Stomach (tissue), 19 donors: ENCODE measurements at places on chromosomes 2 and 18. TPM values are rescaled to one million over a fixed set of nuclear protein-coding genes. Genes with fewer than 3 reads are reported as not detected.
A peak's percentile ranks its signal among the peaks of the same experiment; 100 is the strongest.

DNA sequence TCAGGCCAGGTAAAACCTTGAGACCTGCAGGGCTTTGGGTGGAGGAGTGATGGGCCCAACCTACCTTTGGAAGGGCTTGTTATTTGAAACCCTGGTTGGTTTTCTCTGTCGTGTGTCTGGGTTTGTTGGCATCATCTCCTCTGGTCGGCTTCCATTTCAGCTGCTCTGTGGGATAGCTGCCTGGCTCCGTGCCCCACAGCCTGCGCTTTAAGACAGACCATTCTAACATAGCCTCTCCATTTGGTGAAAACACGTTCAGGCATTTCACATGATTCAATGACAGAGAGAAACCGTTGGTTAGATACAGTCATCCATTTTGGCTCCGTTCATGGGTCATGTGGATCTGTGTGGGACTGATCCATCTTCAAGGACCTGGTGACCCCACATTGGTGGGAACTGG lies 37.0 kb upstream of the LYPD6B start:
- no peak for DNase-seq

The ALLC gene
- not detected for total RNA-seq

The FLACC1 gene
- total RNA-seq = not detected

DNA sequence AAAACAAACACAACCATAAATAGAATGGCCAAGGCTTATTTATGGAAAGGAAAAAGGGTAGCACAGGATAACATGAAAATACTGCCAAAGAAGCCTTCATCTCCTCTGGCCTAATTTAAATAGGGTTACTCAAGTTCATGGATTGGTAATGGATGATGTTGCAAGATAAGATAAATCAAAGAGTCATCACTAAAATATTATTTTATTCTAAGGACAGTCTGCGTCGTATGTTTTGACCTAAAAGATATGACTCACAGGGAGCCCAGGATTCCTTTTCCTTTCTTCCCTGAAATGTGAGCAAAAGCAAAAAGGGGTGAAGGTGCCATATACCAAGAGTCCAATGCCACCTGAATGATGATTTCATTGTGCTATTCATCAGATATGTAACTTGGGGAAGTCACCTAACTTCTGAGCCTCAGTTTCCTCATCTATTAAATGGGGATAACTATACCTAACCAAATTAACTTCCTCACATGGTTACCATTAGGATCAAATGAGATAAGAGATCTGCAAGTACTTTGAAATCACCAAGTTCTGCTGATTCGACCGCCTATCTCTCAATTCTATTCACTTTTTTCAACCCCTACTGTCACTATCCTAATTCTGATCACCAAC lies 137.7 kb downstream of the THADA start:
- no peak for DNase-seq

- DNase-seq = no peak
These were observed 930.1 kb upstream of the TMEFF2 start for GRCh38 chr2:193124815-193125214.

DNA sequence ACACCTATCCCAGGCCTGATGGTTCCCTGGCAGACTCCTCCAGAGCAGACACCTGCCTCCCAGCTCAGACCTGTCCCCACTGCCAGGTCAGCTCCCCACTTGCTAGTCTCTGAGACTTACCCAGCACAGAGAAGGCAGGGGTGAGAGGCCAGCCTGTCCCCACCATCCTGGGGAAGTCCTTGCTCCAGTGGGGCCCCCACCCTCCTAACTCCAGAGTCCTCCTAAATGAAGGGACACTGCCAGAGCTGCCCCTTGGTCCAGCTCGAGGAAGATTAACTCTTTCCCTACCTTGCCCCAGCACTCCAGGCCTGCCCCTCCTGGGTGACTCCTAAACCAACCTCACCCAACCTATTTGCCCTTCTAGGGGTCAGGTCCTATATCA lies 30.4 kb upstream of the TNS1 start:
- no peak for DNase-seq

The PHLPP1 gene
- total RNA-seq = 13.9 TPM

GRCh38 chr2:68918497-68918896 lies 34.2 kb downstream of the GKN2 start:
- no peak for DNase-seq

DNA sequence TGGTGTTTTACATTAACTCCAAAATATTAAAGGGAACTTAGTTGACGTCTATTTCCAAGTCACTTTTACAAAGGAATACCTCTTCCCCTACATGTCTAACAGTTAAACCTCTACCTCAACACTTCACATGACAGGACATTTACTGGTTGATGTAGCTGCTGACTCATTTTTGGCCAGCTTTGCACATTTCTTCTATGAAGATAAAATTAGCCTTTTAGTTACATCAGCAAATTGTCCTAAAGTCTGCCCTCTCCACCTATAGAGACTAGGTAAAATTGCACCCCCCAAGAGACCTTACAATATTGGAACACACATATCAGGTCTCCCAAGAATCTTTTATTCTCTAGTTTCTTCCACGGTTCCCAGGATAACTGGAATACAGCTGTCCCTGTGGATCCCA lies 10.1 kb upstream of the CERS6 start:
- no peak for DNase-seq

- DNase-seq = no peak
These were observed 41.7 kb upstream of the LYPD6B start for GRCh38 chr2:148996805-148997204.

The TSPYL6 gene
- total RNA-seq = not detected

DNA sequence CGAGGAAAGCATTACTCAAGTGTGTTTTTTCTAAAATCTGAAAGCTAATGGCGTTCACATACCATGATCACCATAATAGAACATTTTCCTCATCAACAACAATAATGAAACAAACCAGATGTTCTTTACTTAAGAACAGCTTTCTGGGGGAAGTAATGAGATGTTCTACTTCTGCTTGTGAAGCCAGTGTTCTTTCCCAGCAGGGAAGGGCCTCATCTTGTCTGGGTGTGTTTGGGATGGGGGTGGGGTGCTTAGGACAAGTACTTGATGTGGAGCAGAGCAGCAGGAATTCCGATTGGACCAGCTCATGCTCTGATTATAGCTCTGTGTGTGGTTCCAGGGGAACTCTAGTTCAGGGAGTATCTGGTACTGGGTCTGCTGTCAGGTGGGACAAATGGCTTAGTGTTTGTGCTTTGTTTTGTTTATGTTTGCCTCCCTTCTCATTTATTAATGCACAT lies 163.0 kb upstream of the NOSTRIN start:
- DNase-seq = peak; percentile 45

DNA sequence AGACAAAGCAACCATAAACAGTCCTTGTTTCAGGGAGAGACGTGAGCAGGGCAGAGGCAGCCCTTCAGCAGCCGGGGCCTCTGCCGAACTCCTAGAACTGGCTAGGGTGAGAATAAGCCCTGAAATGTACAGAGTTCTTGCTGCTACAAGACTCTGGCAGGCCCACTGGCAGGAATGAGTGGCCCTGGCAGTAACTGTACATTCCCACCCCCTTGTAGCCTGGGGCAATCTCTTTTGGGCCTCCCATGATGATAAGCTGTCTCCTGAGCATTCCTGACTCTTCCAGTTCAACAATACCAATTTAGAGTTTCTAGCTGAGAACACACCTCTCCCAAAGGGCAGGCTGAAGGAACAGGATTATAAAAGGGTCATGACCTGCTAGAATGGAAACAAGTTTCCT lies 54.3 kb downstream of the HAUS1 start:
- no peak for DNase-seq

The SUPT7L gene
- 50.9 TPM for total RNA-seq

GRCh38 chr18:2612996-2613395 lies 41.6 kb downstream of the NDC80 start:
- no peak for DNase-seq

The DPP4 gene
- total RNA-seq = 7.6 TPM

- no peak for DNase-seq
These were observed 10.0 kb upstream of the THADA start for GRCh38 chr2:43605851-43606250.

The CXCR1 gene
- total RNA-seq = not detected

DNA sequence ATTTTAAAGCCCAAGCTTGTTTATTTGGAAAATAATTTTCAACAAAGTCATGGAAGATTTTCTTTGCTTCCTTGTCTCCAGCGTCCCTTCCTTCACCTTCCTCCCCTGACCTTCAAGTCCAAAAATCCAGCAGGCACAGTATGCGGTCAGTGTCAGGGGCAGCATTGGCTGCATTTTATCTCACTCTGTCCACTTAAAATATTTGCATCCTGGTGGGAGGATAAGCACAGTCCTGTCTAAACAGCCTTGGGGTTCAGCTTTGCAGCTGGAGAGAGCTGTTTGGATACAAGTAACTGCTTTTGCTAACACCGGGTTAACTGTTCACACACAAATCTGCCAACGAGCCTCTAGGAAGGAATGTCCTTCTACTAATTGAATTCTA lies 318.1 kb downstream of the PDE11A start:
- peak; percentile 56 for DNase-seq

- DNase-seq = no peak
These were observed 111.3 kb upstream of the NDUFV2 start for GRCh38 chr18:8991155-8991554.

The PLEK gene
- 0.45 TPM for total RNA-seq

The C2orf15 gene
- 5.9 TPM for total RNA-seq

GRCh38 chr2:224816816-224817215 lies 100.7 kb upstream of the CCDC195 start:
- no peak for DNase-seq

The SPP2 gene
- total RNA-seq = not detected

DNA sequence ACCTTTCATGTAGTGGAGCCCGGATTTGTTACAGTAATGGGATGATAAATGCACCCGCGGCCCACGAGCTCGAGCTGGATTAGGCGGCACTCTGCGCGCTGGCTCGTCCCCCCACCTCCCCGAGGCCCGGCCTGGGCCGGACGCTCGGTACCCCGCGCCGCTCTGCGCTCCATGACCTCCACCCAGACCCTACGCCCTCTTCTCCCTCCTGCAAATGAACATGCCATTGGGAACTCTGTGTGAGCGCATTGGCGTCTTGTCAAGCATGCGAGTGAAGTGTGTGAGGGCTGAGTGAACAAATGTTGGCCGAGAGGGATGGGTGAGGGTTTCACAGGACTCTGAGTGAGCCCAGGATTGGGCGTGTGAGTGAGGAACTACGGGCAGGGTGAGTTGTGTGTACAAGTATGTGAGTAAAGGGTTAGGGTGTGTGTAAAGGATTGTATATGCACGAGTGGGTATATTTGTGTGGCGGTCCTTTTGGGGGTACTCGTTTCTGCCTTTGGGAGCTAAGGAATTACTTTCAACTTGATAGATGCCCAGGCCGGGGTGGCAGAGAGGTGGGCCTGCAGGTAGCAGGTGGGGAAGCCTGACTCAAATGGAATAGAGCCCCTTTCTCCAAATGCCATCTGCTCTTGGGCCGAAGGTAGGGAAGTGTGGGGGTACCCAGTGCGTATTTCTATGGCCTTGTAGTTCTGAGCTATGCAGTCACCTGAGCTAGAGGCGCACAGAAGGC lies 2.9 kb upstream of the EN1 start:
- DNase-seq = no peak

DNA sequence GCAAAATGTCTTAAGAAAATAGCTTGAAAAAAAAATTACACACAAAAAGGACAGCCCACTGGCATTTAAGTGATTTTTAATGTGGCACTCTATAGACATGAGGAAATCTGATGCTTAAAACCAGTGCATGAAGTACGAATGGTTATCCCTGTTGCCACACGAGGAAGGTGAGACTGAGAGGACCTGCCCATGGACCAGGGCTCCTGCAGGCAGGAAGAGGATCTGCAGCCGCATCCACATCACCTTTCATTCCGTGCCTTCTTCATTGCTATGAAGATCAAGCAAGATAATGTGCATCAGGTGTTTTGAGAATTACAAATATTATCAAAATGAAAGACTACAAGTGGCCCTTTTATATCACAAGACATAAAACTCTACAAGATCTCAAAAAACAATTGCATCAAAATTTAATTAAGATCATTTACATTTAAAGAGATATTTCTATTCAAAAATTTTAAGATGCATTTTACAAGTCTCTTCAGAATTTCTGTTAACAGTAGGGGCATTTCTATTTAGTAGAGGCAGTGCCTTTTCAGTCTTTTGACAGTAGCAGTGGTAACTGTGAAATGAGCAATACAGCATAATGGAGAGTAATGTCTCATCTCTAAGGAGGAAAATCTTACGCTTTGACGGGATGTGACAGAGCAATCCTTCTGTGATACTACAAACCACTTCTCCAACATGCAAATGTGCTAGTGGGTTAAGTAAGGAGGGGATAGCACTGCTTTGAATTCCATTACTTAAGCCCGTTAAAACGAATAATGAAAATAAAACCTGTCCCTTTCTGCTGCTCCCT lies 83.4 kb downstream of the SLC5A7 start:
- DNase-seq = no peak

GRCh38 chr2:98385050-98385699 lies 38.9 kb downstream of the CNGA3 start:
- DNase-seq = peak; percentile 83

- no peak for DNase-seq
These were observed 417.5 kb upstream of the HS6ST1 start for GRCh38 chr2:128736046-128736688.

DNA sequence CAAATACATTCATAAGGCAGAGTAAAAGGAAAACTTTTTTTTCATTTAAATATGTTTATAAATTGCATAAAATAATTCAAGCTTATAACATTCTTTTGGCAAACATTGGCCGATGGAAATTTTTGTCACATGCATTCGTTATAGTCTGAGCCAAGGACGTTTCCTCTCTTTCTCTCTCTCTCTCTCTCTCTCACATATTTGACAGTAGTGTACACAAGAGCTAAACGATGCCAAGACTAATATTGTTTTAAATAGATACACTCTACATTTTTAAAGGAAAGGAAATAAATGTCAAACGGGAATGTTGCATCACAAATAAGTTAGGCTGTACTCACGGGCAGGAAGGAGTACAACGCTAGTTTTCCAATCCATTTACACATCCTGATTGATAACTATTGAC lies 251.1 kb upstream of the SMIM21 start:
- no peak for DNase-seq

DNA sequence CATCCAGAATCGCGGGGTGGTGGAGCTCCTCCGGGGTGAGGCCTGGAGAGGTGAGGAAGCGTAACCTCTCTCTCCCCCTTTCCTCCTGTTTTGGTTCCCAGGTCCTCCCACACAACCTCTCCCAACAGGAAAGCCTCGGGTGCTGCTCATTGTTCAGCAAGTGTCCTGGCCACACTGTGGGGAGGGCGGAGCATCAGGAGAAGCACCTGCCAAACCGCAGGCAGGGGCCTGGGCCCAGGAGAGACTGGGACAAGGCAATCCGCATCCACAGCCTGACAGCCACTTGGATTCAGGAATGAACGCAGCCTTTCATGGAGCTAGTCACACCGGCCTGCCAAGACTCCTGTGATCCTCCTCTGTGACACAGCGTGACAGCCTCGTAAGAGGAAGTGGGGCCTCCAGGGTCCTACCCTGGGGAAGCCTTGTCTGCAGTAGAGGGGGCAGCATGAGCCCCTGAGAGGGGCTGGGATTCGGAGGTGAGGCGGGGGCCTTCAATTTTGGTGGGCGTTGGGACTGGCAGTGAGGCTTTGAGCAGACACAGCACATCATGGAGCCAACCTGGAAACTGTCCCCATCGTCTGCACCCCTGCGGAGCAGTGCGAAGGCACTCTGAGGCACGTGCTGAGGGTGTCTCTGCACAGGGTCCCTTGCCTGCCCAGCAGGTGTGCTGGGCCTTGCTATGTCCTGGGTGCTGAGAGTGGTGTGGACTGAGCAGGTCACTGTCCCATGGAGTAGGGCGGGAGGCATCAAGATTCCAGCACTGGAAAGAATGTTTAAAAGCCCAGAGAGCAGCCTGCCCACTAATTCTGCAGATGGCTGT lies 62.2 kb downstream of the EDAR start:
- no peak for DNase-seq

GRCh38 chr18:8901019-8901418 lies 195.7 kb downstream of the MTCL1 start:
- no peak for DNase-seq

The MROH2A gene
- not detected for total RNA-seq

The KCNG3 gene
- 55.3 TPM for total RNA-seq

GRCh38 chr2:176072951-176073904 lies 10.5 kb downstream of the EVX2 start:
- no peak for DNase-seq
